Mesenchymal stem cell (in vitro differentiated cells and primary cell): ENCODE measurements at places on chromosomes 3 and 15.

- no peak for DNase-seq
Observed at GRCh38 chr3:190016966-190017365, 103.7 kb downstream of the P3H2 start.

DNA sequence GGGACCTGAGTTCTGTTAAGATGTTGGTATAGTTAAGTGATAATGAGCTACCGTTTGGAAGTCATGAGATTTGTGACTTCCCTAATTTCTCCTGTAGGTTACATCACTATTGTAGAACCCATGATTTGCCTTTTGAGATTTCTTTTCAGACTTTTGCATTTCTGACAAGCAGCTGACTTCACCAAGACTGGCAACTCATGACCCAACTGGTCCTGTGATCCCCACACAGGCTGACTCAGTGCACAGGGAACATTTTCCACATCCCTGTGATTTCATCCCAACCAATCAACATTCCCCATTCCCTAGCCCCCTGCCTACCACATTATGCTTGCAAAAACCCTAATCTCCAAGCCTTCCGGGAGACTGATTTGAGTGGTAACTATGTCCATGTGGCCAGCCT lies 242.1 kb upstream of the PDZRN3 start:
- DNase-seq: peak; percentile 3

DNA sequence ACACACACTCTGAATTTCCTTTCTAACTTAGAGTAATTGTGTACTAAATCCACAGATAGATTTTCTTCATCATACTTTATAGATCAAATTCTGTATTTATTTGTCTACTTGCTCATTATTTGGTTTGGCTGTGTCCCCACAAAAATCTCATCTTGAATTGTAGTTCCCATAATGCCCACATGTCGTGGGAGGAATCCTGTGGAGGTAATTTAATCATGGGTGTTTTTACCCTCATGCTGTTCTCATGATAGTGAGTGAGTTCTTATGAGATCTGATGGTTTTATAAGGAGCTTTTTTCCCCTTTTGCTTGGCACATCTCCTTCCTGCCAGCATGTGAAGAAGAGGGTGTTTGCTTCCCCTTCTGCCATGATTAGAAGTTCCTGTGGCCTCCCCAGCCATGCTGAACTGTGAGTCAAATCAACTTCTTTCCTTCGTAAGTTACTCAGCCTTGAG lies 198.3 kb upstream of the TGFBR2 start:
- no peak for DNase-seq

DNA sequence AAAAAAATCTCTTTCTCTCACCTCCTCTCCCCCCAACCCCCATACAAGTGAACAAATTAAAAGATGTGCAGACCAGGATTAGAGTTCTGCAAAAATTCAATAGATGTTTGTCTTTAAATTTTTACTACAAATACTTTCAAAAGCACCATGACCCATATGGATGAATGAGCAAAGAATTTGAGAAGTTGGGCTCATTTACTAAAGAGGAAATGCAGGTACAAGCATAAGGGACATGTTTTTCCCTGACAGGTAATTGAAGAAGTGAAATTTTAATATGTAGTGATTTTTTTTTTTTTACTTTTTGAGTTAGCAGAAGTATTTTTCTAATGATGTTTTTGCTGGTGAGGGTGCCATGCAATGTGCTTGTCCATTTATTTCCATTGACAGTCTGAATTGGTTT lies 15.3 kb downstream of the PIK3CA start:
- DNase-seq: no peak

DNA sequence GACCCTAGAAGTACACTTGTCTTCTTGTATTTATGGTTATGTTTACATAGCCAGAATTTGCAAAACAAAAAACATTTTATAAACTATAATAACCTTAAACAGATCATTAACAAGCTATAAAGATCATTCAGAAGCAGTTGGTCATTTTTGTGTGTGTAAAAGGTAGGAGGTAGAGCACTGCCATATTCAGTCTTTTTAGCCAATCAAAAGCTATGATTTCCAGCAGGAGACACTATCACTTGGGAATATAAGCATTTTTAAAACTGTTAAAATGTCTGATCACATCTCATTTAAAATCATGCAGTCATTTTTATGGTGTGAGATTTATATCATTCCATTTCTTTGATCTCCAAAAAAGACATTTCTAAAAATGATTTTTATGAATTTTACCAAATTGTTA lies 42.6 kb upstream of the ATP2C1 start:
- DNase-seq: no peak

- DNase-seq: no peak
Observed at GRCh38 chr3:188205992-188206416, 52.0 kb downstream of the LPP start.

- no peak for DNase-seq
Observed at GRCh38 chr3:32026593-32026992, 45.0 kb downstream of the ZNF860 start.

- no peak for DNase-seq
Observed at GRCh38 chr3:175381685-175382084, 522.6 kb downstream of the NAALADL2 start.

- DNase-seq: no peak
Observed at GRCh38 chr3:176969066-176969465, 228.2 kb downstream of the TBL1XR1 start.

DNA sequence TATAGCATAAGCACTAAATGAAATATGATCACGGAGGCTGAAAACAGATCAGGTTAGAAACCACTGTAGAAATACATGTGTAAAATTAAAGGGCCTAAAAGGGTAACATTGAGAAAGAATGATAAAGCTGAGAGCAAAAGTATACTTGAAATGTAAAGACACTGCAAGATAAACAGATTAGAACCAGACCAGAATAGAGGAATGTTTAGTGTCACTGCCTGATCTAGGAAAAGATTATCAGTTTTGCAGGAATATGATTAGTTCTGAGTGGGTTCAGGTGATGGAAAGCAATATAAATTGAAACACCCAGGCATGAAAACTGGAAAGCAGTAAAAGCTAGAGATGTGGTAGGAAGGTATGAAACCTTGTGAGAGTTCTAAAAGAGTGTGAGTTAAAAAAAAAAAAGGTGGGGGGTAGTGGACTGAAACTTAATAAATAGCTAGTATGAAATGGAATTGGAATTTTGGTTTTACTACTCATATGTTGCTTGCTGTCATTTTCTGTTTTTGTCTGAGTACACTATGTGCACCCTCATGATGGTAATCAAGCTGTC lies 16.0 kb upstream of the C3orf38 start:
- no peak for DNase-seq

- DNase-seq: peak; percentile 41
Observed at GRCh38 chr3:60742606-60743145, 508.6 kb downstream of the FHIT start.

- DNase-seq: no peak
Observed at GRCh38 chr15:71066983-71067382, 48.3 kb upstream of the THSD4 start.
